ENCODE measurements at places on chromosomes 4 and X. TPM values are rescaled to one million over a fixed set of nuclear protein-coding genes. Genes with fewer than 3 reads are reported as not detected.

GRCh38 chr4:73859614-73860088 lies 6.6 kb downstream of the PF4V1 start:
- no peak overlapping the region for H3K4me3 ChIP-seq
- H3K4me1 ChIP-seq = no peaks in the 10 kb centered on the region
- H3K27me3 ChIP-seq = peaks cover 37% of the 10 kb centered on the region
- H3K27ac ChIP-seq = no peak overlapping the region
- H3K36me3 ChIP-seq = no peaks in the 10 kb centered on the region

GRCh38 chr4:62015043-62015739 lies 815.1 kb downstream of the ADGRL3 start:
- H3K36me3 ChIP-seq = no peaks in the 10 kb centered on the region
- H3K4me3 ChIP-seq = no peak overlapping the region
- H3K4me1 ChIP-seq = no peaks in the 10 kb centered on the region
- H3K27ac ChIP-seq = no peak overlapping the region

GRCh38 chr4:10998846-10999245 lies 314.3 kb upstream of the CLNK start:
- no peak for DNase-seq
- H3K4me3 ChIP-seq = no peak overlapping the region

DNA sequence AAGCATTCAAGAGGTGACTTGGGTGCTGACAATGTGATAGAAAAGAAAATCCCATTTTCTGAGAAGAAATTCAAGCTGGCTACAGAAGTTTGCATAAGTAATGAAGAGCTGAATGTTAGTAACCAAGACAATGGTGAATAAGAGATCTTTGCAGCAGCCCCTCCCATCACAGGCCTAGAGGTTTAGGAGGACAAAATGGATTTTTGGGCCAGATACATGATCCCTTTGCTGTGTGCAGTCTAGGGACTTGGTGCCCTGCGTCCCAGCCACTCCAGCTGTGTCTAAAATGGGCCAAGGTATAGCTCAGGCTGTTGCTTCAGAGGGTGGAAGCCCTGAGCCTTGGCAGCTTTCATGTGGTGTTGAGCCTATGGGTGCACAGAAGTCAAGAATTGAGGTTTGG lies 107.0 kb upstream of the EPHA5 start:
- no peak overlapping the region for H3K27ac ChIP-seq
- H3K4me3 ChIP-seq = no peak overlapping the region
- no peaks in the 10 kb centered on the region for H3K27me3 ChIP-seq
- H3K36me3 ChIP-seq = no peaks in the 10 kb centered on the region
- no peak for DNase-seq

DNA sequence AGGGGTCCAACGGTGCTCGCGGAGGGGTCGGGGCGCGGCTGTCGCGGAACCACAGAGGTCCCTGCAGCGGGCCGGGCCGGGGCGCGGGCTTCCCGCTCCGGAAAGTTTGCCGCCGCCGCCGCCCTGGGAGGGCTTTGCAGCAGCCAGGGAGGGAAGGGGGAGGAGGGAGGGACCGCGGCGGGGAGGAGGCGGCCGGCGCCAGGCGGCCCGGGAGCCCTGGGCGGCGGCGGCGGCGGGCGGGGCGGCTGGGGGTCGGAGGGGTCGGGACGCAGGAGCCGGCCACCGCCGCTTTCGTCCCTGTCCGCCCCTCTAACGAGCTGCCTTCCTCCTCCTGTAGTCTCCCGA lies 375 bp downstream of the FGFR3 start:
- peak overlapping the region; percentile 45 for H3K4me3 ChIP-seq
- H3K27ac ChIP-seq = no peak overlapping the region
- H3K4me1 ChIP-seq = no peaks in the 10 kb centered on the region
- no peaks in the 10 kb centered on the region for H3K36me3 ChIP-seq

DNA sequence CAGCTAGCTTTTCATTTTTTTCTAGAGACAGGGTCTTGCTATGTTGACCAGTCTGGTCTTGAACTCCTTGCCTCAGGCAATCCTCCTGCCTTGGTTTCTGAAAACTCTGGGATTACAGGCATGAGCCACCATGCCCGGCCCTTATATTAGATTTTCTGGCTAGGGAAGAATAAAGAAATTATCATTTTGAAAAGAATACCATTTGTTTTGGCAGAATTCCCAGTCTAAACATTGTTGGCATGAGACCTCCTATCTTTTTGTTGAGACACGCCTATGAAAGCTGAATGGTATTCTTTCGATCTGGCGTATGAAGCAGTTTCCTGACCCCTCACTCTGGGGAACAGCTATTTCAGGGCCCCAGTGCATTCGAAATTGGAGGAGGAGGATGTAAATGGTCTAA lies 107.0 kb downstream of the REPS2 start:
- no peaks in the 10 kb centered on the region for H3K4me1 ChIP-seq
- no peak overlapping the region for H3K4me3 ChIP-seq
- no peaks in the 10 kb centered on the region for H3K36me3 ChIP-seq
- H3K27me3 ChIP-seq = no peaks in the 10 kb centered on the region

- no peak overlapping the region for H3K4me3 ChIP-seq
- no peak overlapping the region for H3K27ac ChIP-seq
- peaks cover 5% of the 10 kb centered on the region for H3K27me3 ChIP-seq
Observed at GRCh38 chrX:71100581-71101505, 5.2 kb downstream of the FOXO4 start.

GRCh38 chr4:3305610-3306371 lies 13.0 kb downstream of the RGS12 start:
- peaks cover 26% of the 10 kb centered on the region for H3K4me1 ChIP-seq
- DNase-seq = no peak
- no peak overlapping the region for H3K27ac ChIP-seq
- no peak overlapping the region for H3K4me3 ChIP-seq

DNA sequence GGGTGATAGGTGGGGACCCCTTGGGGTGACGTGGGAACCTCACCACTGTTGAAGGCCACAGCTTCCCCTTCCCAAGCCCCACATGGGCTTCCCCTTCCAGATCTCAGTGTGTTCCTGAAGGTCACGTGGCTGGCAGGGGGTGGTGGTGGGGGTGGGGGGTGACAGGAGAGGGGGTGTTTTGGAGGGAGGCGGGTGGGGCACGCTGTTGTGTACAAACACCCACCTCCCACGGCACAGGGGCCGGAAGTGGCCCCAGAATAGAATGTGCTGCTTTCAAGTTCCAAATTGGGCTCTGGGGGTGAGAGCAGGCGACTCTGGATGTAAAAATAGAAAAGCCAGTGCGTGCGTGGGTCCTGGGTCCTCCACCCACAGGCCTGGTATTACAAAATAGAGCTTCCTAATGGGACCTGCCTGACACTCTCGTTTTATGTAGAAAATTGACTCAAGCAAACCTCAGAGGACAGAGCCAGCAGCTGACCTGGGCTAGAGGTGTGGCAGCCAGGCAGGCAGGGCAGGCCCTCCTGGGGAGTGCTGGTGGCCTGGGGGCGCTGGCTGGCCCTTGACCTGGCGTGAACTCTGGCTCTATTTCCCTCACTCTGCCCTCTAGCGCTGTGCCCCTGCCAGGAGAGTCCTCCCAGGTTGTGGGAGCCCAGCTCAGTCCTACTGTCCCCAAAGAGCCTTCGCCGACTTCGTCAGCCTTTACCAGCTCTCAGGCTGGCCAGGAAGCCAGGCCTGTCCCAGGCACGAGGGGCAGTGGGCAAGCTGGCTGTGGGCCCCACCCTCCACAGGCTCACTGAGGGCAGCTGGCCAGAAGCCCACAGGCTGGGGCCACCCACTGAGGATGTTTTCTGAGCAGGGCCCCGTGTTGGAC lies 5.4 kb upstream of the SH3BP2 start:
- no peak overlapping the region for H3K27ac ChIP-seq
- no peaks in the 10 kb centered on the region for H3K36me3 ChIP-seq
- H3K27me3 ChIP-seq = no peaks in the 10 kb centered on the region
- peaks cover 22% of the 10 kb centered on the region for H3K4me1 ChIP-seq

GRCh38 chr4:185700630-185701029 lies 111.4 kb downstream of the SORBS2 start:
- no peaks in the 10 kb centered on the region for H3K36me3 ChIP-seq
- H3K4me1 ChIP-seq = no peaks in the 10 kb centered on the region
- no peak for DNase-seq
- H3K27ac ChIP-seq = peak overlapping the region; percentile 79

GRCh38 chr4:41880840-41881831 lies 54.1 kb upstream of the TMEM33 start:
- no peaks in the 10 kb centered on the region for H3K36me3 ChIP-seq
- peaks cover 45% of the 10 kb centered on the region for H3K27me3 ChIP-seq
- no peaks in the 10 kb centered on the region for H3K4me1 ChIP-seq

- H3K36me3 ChIP-seq = no peaks in the 10 kb centered on the region
- peaks cover 18% of the 10 kb centered on the region for H3K4me1 ChIP-seq
- H3K27ac ChIP-seq = peak overlapping the region; percentile 100
- DNase-seq = no peak
- no peaks in the 10 kb centered on the region for H3K27me3 ChIP-seq
- no peak overlapping the region for H3K4me3 ChIP-seq
Observed at GRCh38 chr4:40317916-40318658, 17.0 kb upstream of the CHRNA9 start.

DNA sequence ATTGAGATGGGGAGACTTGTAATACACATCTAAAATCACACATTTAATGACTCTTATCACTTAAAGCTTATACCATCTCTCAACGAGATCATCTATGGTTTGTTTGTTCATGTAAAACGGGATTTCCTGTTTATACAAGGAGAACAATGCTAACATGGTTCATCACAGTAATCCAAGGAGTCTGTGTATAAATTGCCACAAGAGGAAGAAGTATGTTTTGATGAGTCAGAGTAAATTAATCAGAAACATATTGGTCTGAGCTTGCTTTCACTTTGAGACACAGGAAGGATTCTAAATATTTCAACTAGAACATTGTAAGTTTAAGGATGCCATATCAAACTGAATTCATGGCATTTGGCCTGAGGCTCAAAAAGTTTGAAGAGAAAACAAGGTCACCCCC lies 594.1 kb downstream of the GLUD2 start:
- no peak overlapping the region for H3K4me3 ChIP-seq
- DNase-seq = no peak
- no peak overlapping the region for H3K27ac ChIP-seq
- no peaks in the 10 kb centered on the region for H3K36me3 ChIP-seq
- H3K4me1 ChIP-seq = no peaks in the 10 kb centered on the region

DNA sequence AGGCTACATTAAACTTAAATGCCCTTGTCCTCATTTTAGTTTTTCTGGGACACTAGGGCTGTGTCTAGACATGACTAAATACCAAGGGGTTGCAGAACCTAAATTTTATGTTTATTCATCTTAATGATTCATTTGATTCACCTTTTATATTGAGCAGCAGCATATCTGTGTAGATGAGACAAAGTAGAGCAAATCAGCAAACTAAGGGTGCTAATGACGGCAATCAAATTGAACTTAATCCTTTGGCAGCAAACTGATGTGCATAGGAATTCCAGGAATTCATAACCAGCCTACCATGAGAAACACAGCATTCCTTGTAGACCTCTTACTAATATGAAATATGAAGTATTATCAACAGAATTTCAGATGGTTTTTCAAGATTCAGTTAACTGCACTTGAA lies 25.1 kb downstream of the EPHA5 start:
- H3K27ac ChIP-seq = no peak overlapping the region
- no peak for DNase-seq
- H3K4me1 ChIP-seq = no peaks in the 10 kb centered on the region
- H3K36me3 ChIP-seq = no peaks in the 10 kb centered on the region
- H3K27me3 ChIP-seq = no peaks in the 10 kb centered on the region

GRCh38 chr4:88725143-88725542 lies 27.5 kb upstream of the NAP1L5 start:
- no peak overlapping the region for H3K27ac ChIP-seq
- peaks cover 31% of the 10 kb centered on the region for H3K36me3 ChIP-seq
- no peaks in the 10 kb centered on the region for H3K4me1 ChIP-seq
- no peaks in the 10 kb centered on the region for H3K27me3 ChIP-seq
- no peak overlapping the region for H3K4me3 ChIP-seq
- no peak for DNase-seq

DNA sequence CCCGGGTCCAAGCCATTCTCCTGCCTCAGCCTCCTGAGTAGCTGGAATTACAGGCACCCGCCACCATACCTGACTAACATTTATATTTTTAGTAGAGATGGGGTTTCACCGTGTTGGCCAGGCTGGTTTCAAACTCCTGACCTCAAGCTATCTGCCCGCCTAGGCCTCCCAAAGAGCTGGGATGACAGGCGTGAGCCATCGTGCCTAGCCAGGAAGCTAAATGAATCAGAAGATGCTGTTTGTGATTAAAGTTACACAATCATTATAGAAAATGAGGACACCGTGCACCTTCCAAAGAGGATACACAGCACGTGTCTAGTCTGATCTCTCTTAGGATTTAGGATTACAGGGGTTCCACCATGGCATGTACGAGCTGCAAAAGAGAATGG lies 99.6 kb downstream of the DHRSX start:
- H3K27ac ChIP-seq = no peak overlapping the region
- H3K36me3 ChIP-seq = peaks cover 5% of the 10 kb centered on the region
- no peak for DNase-seq
- H3K27me3 ChIP-seq = no peaks in the 10 kb centered on the region

DNA sequence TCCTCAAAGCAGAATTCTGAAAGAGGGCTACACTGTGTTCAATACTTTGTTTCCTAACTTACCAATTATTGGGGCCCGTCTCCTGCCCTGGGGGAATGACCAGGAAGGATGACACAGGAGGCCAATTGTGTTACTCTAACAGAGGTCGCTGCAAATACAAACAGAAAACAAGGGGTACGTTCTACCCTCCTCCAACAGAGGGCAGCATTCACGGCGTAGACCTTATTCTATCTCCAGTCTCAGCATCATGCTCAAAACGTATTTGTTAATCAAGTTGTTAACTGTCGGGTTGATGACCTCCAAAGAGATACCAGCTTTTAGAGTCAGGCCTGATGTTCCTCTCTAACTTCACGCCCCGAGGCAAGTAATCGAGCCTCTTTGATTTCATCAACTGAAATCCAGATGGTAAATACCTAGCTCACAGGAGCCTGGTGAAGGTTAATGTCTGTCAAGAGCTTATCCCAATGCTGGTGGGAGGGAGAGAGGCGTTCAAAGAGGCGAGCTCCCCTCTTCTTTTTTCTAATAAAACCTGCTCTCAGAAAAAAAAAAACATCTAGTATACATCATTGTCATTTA lies 181.0 kb upstream of the KCNIP4 start:
- peak; percentile 25 for DNase-seq
- H3K27me3 ChIP-seq = no peaks in the 10 kb centered on the region
- no peak overlapping the region for H3K4me3 ChIP-seq

DNA sequence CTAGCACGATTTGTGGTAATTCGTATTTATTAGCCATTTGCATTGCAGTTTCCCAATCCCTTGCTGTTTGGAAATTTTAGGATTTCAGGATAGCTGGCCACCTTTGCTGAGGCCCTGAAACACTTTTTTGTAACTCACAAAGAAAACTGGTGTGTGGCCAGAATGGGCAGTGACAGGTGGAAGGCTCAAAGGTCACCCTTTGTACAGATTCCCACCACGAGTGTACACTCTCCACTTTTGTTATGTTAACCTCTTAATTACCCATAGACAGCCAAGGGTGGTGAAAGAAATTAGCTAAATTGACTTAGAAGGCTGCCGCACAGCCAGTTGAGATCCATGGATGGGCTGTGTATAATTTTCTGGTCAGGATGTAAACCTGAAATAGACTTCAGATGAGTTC lies 109.7 kb upstream of the ARX start:
- H3K4me1 ChIP-seq = no peaks in the 10 kb centered on the region
- H3K4me3 ChIP-seq = no peak overlapping the region
- H3K27ac ChIP-seq = no peak overlapping the region
- H3K36me3 ChIP-seq = no peaks in the 10 kb centered on the region

Gene DMD
- polyA plus RNA-seq = 4.4 TPM

Gene GSPT2
- 2.5 TPM for polyA plus RNA-seq

Gene INTS6L
- polyA plus RNA-seq = 2.0 TPM

Gene UVSSA
- 14.5 TPM for polyA plus RNA-seq

Gene MAGED4B
- polyA plus RNA-seq = 32.2 TPM

All from SK-N-SH (cell line).